ENCODE measurements at places on chromosomes 1 and 21.

GRCh38 chr1:201096041-201096461 lies 16.2 kb downstream of the CACNA1S start:
- DNase-seq, result no peak

- no peak for DNase-seq
These were observed 364.3 kb upstream of the PTBP2 start for GRCh38 chr1:96357141-96357765.

DNA sequence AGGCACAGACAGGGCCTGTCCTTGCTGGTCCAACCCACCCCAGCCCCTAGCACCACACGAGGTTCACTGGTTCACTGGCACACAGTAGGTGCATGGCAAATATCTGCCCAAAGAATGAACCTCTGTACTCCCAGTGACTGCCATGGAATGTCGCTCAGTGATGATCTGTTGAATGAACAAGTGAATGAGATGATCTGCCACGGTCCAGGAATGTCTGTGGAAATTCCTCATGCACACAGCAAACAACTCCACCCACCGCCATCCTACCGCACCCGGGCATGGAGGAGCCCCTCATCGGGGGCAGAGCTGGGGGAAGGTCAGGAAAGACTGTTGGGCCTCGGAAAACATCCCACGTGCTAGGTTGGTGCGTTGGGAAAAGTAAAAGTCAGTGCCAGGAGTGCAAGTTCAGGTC lies 1.7 kb downstream of the HSPG2 start:
- no peak for DNase-seq

DNA sequence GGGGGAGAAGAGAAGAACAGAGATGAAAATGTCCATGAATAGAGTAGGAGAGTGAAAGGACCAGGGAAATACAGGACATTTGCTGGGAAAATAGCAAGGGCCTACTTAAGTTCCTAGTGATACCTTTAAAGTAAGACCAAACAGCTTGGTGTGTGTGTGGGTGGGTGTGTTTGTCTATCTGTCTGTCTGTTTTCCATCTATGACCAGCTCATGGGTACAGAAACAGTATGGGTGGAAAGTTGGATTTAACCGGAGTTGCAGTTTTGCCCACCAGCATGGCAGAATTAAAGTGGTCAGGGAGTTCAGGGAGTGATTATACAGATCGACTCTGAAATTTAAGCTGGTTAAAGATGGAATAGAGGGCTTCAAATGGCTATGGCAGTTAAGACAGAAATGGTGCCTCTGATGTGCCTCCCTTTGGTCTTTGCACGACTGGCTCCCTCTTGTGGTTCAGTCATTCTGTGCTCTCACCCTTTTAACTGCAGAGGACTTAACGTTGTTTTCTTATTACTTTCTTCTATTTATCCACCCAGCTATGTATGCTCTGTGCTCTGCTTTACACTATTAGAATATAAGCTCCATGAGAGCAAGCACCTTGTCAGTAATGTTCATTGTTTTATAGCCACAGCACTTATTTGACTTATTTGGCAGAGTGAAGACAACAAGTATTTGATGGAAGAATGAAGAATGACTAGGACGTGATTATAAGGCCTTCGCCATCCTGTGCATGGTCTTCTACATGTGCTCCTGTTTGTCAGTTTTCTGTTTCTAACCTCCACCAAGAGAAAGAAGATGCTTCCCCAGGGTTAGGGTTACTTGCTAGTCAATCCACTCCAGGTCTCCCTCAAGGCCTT lies 72.7 kb upstream of the AK4 start:
- peak; percentile 65 for DNase-seq

DNA sequence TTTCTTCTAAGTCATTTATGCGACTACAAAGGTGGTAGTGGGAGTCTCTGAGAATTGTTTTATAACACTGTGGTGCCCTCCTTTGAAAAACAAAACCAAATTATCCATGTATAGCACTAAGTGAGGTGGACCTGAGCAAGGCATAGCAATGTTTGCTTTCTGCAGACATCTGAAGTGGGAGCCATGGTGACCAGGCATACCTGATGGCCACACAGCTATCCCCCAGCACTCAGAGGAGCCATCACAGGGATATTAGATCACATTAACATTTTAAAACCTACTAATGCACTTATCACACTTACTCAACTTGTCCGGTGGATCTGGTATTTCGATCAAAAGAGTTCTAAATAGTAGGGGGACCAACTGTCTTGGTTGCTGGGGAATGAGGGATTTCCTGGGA lies 24.8 kb upstream of the AVPR1B start:
- DNase-seq, result no peak

DNA sequence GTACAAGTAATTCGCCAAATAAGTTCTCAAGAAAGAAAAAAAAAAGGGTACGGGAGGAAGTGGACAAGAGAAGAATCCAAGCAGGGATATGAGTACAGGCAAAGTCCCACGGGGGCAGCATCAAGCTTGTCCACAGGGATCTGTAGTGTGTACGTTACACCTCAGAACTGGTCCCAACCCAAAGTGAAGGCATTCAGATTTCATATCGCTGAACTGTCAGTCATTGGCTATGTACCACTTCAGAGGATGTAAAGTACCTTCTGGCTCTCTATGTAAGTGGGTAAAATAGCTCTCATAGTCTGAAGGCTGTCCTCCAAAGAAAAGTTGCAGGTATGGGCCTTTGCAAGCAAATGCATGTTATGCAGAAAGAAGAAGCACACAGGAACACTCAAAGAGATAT lies 8.1 kb upstream of the CLCA4 start:
- no peak for DNase-seq

GRCh38 chr1:202225131-202225530 lies 31.5 kb downstream of the LGR6 start:
- no peak for DNase-seq

GRCh38 chr1:44557778-44558177 lies 116.5 kb downstream of the TMEM53 start:
- no peak for DNase-seq

DNA sequence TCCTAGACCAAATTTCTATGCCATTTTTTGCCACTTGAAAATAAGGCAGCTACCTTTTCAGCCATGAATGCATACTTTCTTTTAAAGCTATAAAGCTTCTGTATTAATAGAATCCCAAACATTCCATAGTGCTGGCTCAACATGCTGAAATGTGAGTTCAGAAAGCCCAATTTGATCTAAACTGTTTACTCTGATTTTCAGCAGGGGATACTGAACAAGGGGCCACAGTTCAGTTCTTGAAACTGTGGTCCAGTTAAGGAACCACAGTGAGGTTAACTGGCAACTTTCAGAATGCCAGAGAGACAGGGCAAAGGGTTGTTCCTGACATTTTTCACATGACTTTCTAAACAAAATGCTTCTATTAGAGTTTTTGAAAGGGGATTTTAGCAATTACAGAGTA lies 85.7 kb upstream of the COL11A1 start:
- DNase-seq, result no peak

GRCh38 chr1:93344484-93344883 lies 1.2 kb upstream of the DR1 start:
- no peak for DNase-seq

DNA sequence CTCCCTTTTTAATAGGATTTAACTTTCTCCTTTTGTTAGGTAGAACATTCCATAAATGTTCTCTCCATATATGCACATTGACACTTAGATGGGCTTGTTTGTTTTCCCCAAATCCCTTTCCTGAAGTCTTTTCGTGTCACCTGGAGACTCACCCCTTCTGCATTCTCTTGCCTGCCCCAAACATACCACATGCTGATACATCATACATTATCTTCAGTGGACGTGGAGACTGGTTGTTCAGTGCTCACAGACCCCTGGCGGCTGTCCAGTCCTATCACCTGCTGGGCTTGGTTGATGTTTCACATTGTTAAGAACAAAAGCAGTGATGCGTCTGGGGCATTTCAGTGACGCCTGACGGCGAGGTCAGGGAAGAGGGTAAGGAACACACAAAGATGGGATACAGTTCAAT lies 22.2 kb downstream of the FMOD start:
- no peak for DNase-seq

GRCh38 chr1:195765099-195765498 lies 843.1 kb downstream of the KCNT2 start:
- DNase-seq, result no peak

- no peak for DNase-seq
These were observed 14.3 kb downstream of the SAMSN1 start for GRCh38 chr21:14531757-14532316.

- no peak for DNase-seq
These were observed 35.2 kb downstream of the ELAPOR1 start for GRCh38 chr1:109148987-109149561.

DNA sequence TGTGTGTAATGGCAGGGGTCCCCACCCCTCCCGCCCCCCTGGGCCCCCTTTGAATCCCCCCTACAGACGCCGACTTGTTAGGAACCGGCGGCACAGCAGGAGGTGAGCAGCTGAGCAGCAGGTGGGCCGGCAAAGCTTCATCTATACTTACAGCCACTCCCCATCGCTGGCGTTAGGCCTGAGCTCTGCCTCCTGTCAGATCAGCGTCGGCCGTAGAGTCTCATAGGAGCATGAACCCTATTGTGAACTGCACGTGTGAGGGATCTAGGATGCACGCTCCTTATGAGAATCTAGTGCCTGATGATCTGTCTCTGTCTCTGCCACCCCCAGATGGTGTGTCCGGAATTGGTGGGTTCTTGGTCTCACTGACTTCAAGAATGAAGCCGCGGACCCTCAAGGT lies 14.9 kb upstream of the VPS26C start:
- no peak for DNase-seq

DNA sequence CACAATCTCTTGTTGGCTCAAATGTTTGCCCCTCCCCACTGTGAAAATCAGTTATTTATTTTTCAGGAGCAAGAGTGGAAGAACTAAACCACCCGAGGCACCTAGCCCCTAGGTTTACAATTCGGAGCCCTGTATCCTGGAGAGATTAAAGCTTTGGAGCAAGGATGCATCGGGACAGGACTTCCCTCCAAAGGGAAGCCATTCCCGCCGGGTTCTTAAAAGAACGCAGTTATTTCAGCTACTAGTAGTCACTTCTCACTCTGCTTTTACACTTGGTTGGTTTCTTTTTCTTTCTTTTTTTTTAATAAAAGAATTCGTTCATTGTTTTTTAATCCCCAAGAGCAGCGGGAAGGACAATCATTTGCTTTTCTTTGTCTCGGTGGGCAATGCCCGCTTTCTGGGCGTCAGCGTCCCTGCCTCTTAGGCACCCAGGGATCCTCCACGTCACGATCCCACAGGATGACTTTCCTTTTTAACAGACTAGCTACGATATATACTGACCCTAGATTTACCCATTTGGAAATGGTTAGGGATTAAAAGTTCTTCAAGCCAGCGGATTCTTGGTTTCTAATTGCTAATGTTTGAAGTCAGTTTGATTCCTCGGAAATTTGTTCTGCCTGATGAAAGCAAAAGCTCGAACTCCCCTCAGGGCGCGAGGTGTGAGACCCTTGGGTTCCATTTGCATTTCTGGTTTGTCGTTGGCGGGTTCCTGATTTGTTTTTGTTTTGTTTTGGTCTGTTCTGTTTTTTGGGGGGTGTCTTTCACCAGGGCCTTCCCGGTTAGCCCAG lies 9.0 kb downstream of the TBX15 start:
- no peak for DNase-seq

DNA sequence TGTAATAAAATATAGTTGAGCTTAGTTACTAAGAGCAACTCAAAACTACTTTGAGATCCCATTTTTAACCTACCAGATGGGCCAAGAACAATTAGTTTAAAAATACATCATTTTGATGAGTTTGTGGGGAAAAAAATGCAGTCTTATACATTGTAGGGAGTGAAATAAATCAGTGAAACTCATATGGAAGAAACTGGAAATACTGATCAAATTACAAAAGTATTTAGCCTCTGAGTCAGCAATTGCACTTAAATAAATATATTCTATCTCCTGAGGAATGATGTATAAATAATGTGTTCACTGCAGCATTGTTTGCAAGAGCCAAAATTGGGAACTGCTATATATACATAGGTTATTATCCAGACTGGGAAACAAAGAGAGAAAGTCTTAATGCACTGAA lies 4.6 kb upstream of the SMCP start:
- DNase-seq, result no peak

DNA sequence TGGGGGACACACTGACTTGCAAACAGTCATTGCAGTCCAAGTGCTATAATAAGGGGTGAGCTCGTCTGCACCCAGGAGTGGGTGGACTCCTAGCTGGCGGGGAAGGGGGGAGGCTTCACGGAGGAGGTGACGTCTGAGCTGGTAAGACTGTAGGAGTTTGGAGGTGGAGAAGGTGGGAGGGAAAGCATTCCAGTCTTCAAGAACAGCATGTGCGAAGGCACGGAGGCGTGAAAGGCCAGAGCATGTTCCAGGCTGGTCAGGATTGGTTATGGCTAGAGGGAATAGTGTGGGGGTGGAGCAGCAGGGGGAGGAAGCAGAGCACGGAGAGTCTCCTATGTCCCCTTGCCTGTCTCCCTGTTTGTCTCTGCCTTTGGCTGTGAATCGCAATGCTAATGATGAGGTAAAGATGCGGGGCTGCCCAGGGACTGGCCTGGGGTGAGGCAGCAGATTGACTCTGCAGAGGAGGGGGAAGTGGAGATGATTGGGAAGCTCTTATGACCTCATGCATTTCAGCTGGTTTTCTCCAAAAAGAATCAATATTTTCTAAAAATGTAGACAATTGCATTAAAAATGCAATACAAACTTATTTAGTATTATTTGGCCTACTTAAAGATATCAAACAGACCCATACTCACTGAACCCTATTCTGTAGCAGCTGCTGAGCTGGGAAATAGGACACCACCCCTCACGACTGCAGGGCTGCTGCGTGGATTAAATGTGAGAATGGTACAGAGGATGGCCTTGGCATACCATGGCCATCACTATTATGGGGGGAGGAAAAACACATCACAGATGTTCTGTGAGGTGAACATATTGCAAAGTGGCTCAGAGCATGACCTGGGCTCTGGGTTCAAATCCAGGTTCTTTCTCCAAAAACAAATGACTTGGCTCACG lies 2.6 kb upstream of the ZNF436 start:
- no peak for DNase-seq

DNA sequence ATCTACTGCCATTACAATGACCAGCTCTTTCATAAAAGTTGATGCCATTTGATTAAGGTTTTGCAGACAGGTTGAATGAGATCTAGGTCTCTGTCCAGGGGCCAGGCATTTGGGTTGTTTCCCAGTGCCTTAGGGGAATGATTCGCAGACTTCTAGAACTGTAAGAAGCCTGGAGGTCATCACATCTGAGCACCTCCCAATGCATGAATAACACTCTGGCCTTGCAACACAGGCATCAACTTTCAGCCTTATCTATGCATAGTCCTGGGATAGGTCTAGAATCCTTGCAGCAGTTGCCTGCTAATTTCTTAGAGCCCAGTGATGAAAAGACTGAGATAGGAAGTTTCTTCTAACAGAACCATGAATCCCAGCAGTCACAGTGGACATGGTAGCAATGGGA lies 44.8 kb upstream of the KCND3 start:
- no peak for DNase-seq

DNA sequence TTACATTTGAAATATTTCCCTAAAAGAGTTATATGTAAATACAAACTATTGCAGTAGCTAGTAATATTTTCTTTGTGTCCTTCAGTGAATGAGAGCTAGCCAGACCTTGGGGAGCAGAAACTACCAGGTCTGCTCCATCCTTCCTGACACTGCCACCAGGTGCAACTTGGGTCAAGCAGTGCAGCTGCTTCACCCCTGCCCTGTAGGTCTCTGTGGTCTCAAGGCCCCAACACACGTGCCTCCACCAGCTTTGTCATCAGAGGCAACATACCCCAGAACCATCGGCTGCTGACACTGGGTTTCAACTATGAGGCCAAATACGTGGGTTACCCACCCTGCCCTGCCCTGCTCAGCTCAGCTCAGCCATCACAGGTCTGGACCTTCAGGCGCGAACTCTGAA lies 181.6 kb downstream of the FCRL5 start:
- no peak for DNase-seq
